ENCODE measurements at places on chromosomes 5 and 9. TPM values are rescaled to one million over a fixed set of nuclear protein-coding genes. Genes with fewer than 3 reads are reported as not detected.

DNA sequence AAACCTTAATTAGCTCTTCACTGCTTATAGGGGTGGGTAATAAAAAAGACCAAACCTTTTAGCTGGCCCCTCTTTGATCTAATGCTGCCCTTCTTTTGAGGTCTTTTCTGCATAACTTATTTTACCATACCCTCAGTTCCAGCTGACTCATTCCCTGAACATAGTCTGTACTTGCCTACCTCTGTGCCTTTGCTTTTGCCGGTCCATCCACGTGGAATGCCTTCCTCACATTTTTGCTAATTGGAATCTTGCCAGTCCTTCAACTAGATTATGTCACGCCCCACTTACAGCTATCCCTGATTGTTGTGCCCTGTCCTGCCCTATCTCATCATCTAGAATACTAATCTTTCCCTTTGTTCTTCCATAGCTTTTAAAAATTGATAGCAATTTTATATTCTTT lies 44.2 kb downstream of the FAF2 start:
- DNase-seq: peak; percentile 20

GRCh38 chr5:133611357-133612248 lies 738 bp downstream of the FSTL4 start:
- no peak for DNase-seq

- peak; percentile 19 for DNase-seq
Measured at GRCh38 chr5:154755361-154756008, at the start of gene LARP1. LARP1 (plus strand) TSS chr5:154755377; CDS start chr5:154755758, 381 bp downstream.

GRCh38 chr5:172321593-172321992 lies 38.0 kb upstream of the UBTD2 start:
- DNase-seq: no peak

DNA sequence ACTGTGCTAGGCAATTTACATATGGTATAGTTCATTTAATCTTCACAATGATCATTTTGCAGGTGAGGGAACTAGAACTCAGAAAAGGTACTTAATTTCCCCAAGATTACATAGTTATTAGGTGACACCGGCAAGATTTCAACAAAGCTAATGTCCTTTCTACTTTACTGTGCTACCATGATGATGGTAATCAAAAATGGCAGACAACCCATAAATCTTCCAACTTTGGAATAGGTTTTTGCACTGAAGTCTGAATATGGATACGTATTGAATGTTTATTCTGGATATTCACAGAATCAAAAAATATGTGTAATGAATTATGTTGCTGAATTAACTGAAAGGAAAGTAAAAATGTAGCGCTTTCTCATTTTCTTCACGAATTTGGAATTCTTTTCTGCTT lies 13.8 kb downstream of the PDCD1LG2 start:
- no peak for DNase-seq

DNA sequence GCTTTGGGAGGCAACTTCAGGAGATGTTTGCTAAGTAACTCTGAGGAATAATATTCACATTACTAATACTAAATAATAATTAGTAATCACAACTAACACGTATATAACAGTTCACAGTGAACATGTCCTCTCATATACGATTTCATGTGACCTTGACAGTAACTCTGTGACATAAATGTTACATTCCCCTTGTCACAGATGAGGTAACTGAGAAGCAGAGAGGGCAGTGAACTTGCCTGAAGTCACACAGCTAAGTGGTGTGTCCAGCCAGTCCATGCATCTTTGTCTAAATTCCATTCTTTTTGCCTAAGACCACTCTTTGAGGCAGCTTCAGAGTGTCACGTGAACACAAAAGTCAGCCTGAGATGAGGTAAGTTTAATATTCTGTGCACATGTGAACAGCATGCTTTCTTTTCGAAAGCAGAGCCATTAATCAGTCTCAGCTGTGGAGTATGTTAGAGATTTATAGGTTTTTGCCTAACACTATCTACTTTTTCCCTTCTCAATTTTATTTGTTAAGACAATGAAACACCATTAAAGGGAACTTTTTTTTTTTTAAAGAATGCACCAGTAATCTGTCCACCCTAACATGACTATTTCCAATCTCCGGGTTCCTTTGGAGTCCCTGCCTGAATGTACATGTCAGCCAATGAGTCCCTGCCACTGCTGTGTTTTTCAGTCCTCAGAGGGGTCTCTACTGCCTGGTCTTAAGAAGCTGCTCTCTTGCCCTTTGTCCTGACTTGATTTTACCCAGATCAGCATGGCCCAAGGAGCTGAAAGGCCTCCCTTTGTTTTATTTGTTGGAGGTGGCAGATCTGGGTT lies 43.5 kb downstream of the SH3PXD2B start:
- DNase-seq: peak; percentile 52

DNA sequence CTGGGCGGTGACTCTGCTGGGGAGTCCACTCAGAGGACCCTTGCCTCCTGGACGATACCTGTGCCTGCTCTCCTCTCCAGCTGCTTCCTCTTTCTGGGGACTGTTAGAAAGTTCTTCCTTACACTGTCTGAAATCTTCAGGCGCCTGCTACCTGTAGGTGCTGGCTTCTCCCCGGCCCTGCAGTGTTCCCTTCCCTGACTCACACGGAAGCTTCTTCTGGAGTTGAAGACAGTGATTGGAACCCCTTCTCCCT lies 562 bp downstream of the GSN start:
- no peak for DNase-seq

DNA sequence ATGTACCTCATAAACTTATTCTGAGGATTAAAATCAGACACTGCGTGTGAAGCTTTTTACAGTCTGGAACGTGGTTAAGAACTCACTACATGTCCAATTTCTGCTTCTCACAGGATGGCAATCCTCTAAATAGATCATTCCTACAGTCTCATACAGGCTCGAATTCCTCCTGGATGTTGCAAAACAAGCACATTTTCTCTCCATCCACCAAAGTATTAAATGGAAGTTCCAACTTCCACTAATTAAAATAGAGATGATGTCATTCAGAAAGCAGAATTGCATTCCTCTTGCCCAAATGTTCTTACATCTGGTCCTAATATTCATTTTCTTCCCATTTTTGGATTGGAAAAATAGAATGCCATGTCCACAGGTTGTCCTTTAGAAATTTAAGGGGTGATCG lies 145.5 kb upstream of the PCA3 start:
- DNase-seq: peak; percentile 38

DNA sequence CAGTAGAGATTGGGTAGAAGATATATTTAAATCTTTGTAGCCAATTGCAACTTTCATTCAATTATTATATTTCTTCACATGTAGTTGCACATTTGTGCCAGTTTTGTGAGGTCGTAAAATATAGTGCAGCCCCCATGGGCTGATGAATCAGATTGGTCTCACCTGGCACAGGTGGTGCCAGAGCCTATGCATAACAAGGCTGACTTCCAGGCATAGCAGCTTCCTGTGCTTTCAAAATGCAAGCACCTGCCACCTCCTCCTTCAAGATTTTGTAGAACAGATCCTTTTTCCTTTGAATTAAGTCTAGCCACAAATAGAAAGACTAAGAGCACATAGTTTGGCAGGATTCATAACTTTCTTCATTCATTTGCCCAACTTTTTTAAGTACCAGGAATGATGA lies 87.1 kb downstream of the STARD4 start:
- DNase-seq: no peak

DNA sequence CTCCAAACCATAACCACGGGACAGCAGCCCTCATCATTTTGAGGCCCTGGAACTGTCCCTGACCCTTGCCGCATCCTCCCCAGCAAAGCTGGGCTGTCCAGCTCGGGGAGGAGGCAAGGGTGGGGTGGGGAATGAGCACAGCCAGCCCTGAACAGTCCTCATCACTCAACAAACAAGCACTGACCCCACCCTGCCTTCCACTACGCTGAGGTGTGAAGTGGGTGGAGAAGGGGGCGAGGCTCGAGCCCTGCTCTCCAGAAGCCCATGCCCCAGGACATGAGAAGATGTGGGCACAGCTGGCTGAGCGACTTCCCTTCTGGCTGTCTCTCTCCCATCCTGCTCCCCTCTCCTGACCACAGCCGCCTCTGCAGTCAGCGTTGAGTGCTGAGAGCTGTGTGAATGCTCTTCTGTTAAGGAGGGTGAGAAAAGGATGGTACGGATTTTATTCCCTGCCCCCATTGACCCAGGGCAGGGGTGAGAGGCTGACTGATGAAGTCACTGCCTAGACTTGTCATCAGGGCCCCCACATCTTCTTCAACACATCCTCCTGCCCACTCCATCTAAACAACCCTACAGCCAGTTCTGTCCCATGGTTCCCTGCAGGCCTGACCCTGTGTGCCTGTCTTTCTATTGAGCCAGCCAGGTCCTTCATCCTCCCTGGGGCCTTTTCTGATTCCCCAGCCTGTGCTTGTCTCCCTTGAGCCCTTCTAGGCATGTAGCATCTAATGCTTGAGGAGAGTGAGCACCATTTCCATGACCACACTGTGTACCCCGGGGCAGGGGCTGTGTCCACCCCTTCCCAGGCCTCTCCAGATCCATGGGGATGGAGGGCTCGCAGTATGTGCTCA lies 276.0 kb downstream of the FSTL4 start:
- no peak for DNase-seq

DNA sequence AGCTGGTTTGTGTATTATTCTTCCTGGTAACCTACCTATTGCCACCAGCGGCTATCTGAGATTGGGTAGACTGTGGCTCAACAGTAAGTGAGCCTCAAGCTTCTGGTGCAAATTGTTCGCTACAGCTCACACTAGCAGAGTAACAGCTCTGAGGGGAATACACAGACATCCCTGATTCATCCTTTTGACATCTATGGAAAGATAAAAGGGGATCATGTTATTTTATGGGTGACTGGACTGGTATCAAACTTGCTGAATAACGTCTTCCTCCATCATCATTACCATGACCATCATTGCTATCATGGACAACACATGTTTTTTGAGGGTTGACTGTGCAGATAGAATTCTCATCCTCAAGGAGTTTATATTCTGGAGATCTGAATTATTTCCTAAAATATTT lies 129.6 kb downstream of the PIK3R1 start:
- DNase-seq: peak; percentile 21

DNA sequence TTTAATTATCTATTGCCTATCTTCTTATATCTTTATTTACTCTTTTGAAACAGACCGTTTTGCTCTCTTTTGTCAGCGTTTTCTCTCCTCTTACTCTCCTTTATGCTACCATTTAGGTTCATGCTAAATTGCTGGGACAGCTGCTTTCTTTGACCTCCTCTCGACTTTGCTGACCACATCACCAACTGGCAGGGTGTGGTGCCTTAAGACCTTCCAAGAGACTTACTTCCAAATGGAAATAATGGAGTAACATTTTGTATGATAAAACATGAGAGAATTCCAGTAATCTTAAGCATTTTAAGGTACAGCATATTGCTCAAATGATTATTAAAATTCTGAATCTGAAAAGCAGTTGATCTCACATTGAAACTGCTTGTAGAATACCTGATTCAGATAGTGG lies 71.5 kb upstream of the MEF2C start:
- DNase-seq: no peak

GRCh38 chr9:106757514-106757913 lies 105.5 kb upstream of the ZNF462 start:
- no peak for DNase-seq

DNA sequence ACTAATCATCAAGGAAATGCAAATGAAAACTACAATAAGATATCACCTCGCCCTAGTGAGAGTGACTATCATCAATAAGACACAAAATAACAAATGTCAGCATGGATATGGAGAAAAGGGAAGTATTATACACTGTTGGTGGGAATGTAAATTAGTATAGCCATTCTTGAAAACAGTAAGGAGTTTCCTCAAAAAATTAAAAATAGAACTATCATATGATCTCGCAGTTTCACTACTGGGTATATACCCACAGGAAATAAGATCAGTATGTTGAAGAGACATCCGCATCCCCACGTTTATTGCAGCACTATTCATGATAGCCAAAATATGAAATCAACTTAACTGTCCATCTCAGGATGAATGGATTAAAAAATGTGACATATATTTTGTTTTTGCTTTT lies 31.6 kb upstream of the STK32A start:
- no peak for DNase-seq

DNA sequence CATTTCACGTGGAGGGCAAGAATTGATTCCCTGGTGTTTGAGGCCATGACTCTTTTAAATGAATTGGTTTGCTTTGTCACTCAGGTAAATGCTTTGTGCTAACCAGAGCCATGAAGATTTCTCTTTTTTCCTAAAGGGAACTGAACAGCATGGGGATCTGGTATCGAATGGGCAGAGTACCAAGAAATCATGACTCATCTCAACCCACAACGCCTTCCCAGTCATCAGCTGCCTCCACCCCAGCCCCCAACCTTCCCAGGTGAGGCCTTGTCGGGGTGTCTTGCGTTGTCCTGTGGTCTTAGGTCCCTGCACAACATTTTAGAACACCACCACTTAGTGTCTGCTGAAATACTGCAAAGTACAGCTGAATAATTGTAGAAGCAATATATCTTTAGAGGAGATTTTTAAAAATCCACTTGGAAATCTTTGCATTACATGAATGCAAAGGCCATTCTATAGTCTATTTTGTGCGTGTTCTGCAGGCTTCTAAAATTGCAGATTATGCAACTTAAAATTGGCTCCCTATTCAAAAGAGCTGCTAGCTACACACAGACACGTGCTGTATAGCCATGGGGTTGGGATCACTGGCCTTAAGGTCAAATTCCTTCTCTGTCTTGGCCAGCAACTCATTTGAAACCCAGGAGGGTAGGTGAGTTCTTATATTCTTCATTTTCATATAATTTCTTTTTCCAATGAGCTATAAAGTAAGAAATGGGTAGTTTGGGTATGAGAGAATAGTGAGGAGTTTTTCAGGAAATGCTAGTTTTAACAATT lies 69.0 kb downstream of the MVB12B start:
- DNase-seq: peak; percentile 82

- DNase-seq: no peak
Measured at GRCh38 chr5:37771203-37771611, 68.6 kb downstream of the GDNF start.

- no peak for DNase-seq
Measured at GRCh38 chr5:141812512-141812911, 65.7 kb downstream of the PCDH1 start.

The PCSK1 gene
- total RNA-seq: not detected

The ENTPD8 gene
- total RNA-seq: not detected

The CTSV gene
- 0.54 TPM for total RNA-seq

The FOXD4L5 gene
- total RNA-seq: under 0.01 TPM

The SPATA31C1 gene
- not detected for total RNA-seq

The CYLC2 gene
- not detected for total RNA-seq

The SH3TC2 gene
- 7.9 TPM for total RNA-seq

The PDE8B gene
- under 0.01 TPM for total RNA-seq

The ADAMTS13 gene
- total RNA-seq: under 0.01 TPM

The TRAF1 gene
- total RNA-seq: 3.9 TPM

The DDX41 gene
- 130 TPM for total RNA-seq

The LCN2 gene
- not detected for total RNA-seq

The PHF24 gene
- not detected for total RNA-seq

The NTRK2 gene
- total RNA-seq: under 0.01 TPM

The PCDHGB4 gene
- 16.4 TPM for total RNA-seq

The NFIL3 gene
- 29.4 TPM for total RNA-seq

The ANKRD33B gene
- 2.5 TPM for total RNA-seq

The ZNF608 gene
- total RNA-seq: 15.1 TPM

All from IMR-90 (cell line).